ENCODE measurements at places on chromosomes 11 and 22.

DNA sequence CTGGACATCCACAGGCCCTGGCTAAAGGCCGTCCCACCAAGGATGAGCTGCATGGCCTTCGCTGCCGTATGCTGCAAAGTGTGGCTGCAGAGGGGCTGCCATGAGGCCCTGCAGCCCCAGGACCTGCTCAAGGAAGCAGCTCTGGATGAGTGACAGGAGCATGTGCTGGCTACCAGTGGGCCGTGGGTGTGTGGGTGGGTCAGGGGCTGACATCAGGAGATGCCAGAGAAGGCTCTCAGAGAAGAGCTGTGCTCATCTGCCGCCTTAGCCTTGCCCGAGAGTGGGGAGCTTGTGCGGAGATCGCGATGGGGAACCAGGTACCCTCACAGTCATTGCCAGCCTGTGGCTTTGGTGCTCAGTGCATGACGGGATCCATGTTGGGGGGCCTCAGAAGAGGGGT is 41.3 kb downstream of the SCUBE1 start:
- DNase-seq, result no peak

GRCh38 chr11:42764936-42765335 is 546.9 kb upstream of the API5 start:
- DNase-seq, result no peak

GRCh38 chr11:4605057-4605456 is 3.0 kb downstream of the TRIM68 start:
- no peak for DNase-seq

DNA sequence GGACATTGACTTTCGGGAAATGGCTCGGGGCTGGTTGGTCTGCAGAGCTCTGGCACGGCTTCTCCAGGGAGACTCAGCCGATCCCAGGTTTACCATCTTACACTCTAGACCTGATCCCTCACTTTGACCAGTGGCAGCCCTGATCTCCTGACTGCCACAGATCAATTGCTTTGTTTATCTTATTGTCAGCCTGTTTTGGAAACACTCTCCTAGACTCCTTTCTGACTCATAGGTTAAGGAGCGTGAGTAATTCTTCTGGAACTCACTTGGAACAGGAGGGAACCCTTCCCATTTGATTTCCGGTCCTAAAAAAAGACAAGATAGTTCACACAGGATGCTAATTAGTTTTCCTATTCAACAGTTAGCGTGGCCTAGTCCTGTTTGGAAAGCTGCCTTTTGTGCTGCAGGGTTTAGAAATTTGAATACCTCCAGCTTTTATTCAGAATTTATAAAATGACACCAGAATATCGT is 16.0 kb upstream of the BMAL1 start:
- DNase-seq, result no peak

All from NCI-H524 (cell line).